ENCODE measurements at places on chromosomes 2 and 18.
A peak's percentile ranks its signal among the peaks of the same experiment; 100 is the strongest.

GRCh38 chr2:54468673-54469072, 12.5 kb downstream of the SPTBN1 start:
- no peak for DNase-seq

- DNase-seq, result no peak
These were observed 17.0 kb downstream of the WDPCP start for GRCh38 chr2:63571291-63571690.

- DNase-seq, result no peak
These were observed 1712.8 kb upstream of the TMEFF2 start for GRCh38 chr2:193907561-193907960.

DNA sequence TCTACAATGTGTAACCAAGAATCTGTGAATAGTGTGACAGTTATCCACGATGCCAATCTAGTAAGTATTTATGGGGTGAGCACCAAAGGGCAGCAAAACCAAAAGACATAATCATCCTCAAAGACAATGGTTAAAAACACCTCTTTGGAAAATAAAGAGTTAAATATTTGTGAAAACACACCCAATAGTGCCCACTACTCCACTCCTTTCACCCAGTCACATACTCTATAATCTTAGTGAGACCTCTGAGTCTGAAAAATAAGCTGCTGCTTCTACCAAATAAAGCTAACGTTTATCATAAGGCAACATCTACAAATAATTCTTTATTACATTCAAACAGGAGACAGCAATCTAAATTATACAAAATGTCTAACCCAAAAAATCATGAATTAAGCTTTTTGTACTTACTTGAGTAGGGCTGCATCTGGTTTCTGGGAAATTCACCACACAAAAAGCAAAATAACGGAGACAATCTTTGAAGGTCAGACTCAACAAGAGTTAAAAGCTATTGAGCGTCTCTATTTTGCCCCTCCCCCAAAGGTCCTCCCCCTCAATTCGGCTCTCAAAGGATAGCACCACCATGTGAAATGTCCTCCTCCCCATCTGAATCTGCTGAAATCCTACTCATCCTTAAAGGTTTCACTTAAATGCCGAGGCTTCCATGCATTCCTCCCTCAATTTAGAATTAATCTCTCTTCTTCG, 2.0 kb downstream of the RAPH1 start:
- DNase-seq, result no peak

DNA sequence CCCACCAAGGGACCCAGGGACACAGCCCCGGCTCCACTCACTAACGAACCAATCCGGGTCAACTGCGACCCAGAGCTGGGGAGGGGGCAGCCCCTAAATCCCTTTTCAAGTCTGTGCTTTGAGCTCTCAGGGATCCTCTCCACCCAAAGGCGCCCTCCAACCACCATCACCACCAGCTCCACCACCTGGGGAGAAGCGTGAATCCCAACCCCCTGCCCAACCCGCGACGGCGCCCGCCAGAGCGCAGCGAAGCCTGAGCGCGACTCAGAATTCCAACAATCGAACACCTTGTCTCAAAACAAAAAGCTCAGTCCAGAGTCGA, 497 bp downstream of the DSC3 start:
- no peak for DNase-seq

- DNase-seq, result no peak
These were observed 247.7 kb downstream of the ZNF385B start for GRCh38 chr2:179613701-179614100.

- DNase-seq, result no peak
These were observed 33.0 kb downstream of the SLC14A1 start for GRCh38 chr18:45757005-45757404.

DNA sequence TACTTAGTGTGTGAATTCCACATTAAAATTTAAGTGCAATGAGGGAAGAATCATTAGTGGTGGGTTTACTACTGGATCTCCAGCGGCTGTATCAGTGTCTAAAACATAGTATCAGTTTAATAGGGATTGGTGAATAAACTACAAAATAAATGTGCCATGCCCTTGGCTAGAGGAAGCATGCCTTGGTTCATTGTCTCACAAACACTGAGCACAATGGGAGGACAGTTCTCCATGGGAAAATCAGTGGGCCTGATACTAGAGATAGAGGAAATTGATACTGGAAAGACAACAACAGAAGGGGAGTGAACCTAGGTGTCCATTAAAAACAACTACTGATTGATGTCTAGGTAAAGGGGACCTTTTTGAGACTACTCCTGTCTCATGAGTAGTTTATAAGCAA, 971.6 kb downstream of the SUCLG1 start:
- DNase-seq, result no peak

DNA sequence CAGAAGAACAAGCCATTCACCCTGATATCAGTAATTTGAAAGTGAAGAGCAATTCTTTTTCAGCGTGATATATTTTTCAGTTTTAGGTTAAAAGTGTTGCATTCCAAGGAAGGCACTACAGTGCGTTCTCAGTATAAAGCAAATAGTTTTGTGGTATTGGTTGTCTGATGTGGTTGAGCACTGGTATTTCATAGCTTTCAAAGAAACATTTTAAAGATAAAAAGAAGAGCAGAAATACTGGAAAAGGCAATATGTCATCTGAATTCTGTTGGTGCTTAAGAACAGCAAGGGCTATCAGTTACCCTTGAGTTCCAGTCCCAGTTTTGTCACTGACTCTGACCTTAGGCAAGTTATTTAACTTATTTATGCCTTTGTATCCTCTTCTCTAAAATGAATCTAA, 191.6 kb downstream of the BABAM2 start:
- DNase-seq, result no peak

- DNase-seq, result no peak
These were observed 331.5 kb upstream of the LRP1B start for GRCh38 chr2:142462306-142462705.

- DNase-seq, result no peak
These were observed 21.3 kb upstream of the ACKR3 start for GRCh38 chr2:236548179-236548921.

DNA sequence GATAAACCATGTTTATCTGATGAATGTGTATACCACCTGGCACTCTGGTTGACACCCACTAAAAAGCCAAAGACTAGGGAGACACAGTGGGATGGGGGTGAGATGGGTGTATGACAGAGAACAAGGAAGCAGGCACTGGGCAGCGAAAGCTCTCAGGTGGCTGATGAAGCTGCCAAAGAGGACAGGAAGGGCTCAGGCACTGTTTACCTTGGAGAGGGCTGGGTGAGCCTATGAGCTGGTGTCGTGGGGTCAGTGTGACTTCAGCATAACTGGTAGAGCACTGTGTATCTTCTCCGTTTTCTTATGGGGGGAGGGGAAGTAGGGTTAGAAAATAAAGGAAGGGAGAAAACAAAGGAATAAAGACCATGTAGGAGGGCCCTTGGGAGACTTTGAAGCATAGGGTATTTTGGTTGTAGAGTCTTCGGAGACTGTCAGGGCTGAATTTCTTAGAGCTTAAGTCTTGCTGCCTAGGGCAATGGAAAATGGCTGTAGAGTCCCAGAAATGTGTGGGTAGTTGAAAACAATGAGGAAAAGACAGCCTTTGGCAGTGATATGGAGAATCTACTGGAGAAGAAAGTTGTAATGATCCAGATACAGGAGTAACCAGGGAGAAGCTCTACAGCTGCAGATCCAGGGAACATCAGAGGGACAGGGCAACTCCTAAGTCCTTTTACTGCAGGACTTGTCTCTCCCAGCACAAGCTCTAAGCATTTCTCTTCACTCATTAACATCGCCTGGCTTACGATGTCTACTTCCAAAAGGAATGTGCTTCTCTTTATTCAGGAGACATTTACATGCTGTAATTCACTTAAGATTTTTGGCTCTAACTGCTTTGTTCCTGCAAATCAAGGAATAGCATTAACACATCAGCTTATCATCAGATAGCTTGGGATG, 120.0 kb downstream of the AQP4 start:
- no peak for DNase-seq

- DNase-seq, result no peak
These were observed 3.7 kb downstream of the NEURL3 start for GRCh38 chr2:96501471-96501874.

- DNase-seq, result no peak
These were observed 51.5 kb upstream of the CTAGE1 start for GRCh38 chr18:22469061-22469734.

DNA sequence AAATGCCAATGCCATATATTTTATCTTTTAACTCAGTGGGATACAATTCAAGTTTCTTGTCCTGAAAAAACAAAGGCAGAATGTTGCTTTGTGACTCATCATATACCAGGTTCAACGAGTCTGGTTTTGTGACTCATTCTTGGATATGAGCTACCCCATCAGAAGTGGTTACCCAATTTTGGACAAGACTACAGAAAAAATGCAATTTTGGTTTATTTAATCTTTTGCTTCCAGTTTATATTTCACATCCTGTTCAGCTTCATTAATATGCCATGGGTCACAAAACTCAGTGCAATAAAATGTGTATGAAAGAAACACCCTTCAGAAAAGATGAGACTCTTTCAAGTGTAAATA, 25.0 kb downstream of the FN1 start:
- no peak for DNase-seq

GRCh38 chr2:70730730-70731129, 37.3 kb downstream of the ADD2 start:
- DNase-seq, result no peak

GRCh38 chr2:141911485-141912066, 219.2 kb downstream of the LRP1B start:
- DNase-seq, result no peak

DNA sequence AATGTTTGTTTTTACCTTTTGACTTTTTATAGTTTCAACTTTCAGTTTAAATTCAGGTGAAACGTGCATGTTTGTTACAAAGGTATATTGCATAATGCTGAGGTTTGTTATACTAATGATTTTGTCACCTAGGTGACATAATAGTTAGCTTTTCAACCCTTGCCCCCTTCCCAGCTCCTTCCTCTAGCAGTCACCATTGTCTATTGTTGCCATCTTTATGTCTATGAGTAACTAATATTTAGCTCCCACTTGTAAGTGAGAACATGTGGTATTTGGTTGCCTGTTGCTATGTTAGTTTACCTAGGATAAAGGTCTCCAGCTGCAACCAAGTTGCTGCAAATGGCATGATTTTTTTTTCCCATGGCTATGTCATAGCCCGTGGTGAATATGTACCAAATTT, 322.3 kb upstream of the SETBP1 start:
- DNase-seq, result no peak

DNA sequence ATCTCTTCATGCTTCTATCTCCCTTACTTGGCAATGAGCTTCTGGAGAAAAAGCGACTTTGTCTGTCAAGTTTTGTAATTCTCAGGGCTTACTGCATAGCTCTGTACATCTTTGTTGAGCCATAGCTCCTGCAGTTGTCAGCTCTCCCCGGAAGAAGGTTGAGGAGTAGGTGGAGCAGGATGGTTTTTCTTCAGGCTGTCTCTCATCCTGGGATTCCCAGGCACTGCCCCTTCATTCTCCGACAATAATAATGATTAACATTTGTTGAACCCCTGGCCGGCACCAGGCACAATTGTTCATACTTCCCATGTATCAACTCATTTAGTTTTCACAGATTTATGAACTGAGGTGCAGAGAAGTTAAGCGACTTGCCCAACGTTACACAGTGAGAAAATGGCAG, 23.5 kb upstream of the RHOB start:
- no peak for DNase-seq

DNA sequence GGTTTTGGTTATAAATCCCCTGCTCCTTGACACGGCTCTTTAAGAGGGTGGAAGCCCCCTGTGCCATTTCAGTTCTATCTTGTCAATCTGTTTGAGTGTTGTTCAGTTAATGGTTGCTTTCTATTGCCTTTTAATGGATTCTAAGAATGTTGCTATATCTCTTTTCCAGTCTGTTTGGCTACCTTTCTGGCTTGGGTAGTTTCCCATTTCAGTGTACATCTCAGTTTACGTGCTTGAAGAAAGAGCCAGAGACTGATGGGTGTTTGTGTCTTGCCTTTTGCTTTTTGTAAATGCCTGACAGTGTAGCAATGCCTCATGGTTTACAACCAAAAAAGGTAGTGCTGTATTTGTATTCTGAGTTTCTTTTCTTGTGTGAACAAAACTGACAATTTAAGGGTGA, 45.3 kb downstream of the SPATS2L start:
- DNase-seq, result no peak

- no peak for DNase-seq
These were observed 2.0 kb downstream of the ITGA6 start for GRCh38 chr2:172429301-172429968.

DNA sequence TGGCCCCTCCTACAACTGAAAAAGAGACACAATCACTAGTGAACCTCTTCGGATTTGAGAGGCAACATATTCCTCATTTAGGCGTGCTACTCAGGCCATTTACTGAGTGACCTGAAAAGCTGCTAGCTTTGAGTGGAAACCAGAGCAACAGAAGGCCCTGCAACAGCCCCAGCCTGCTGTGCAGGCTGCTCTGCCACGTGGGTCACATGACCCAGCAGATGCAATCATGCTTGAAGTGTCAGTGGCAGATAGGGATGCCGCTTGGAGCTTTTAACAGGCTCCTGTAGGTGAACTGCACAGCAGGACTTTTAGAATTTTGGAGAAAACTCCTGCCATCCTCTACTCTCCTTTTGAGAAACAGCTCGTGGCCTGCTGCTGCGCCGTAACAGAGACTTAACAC, 578.6 kb upstream of the RAB6C start:
- no peak for DNase-seq

- DNase-seq, result peak; percentile 36
These were observed 636 bp downstream of the ARL4C start for GRCh38 chr2:234496055-234496834.

GRCh38 chr2:196610796-196611195, 28.7 kb upstream of the CCDC150 start:
- DNase-seq, result no peak

- no peak for DNase-seq
These were observed 397.3 kb downstream of the ARHGAP15 start for GRCh38 chr2:143526498-143526897.

DNA sequence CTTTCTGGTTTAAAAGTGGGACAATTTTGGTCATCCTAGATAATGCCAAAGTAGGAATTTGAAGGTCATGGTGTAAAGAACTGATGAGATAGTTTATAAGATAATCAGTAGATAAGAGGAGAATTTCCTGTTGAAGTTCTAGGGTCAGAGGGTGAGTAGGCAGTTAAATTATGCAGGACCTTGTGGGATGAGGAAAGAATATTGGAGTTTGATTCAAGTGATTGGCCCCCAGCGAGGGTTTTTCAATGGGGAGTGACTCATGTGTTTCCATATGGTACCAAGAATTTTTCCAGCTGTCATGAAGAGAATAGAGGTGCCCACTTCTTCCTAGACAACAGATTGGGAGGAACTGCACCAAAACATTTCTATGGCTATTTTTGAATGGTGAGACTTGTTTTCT, 940.2 kb upstream of the ZEB2 start:
- DNase-seq, result no peak

GRCh38 chr2:181627545-181627944, 29.4 kb downstream of the CERKL start:
- DNase-seq, result no peak

DNA sequence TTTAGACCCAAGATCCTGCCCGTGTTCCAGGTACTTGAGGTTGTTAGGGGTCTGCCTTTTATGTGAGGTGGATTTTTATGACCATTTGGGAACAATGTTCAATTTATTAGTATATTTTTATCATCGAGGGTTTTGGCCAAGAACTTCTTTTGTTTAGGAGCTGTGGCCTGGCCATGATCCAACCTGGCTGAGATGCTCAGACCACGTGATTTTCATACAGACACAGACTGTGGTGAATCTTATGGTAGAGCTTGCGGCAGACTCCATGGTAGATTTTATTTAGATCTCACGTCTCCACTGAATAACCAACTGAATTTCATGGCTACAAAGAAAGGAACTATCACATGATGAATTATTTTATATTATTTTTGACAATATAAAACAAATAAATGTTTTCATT, 405.5 kb upstream of the VWC2L start:
- DNase-seq, result no peak

- no peak for DNase-seq
These were observed 554.5 kb downstream of the STK39 start for GRCh38 chr2:167692936-167693335.

- no peak for DNase-seq
These were observed 220.3 kb downstream of the C1D start for GRCh38 chr2:67842375-67842959.
